ENCODE measurements at places on chromosomes 4 and X.

DNA sequence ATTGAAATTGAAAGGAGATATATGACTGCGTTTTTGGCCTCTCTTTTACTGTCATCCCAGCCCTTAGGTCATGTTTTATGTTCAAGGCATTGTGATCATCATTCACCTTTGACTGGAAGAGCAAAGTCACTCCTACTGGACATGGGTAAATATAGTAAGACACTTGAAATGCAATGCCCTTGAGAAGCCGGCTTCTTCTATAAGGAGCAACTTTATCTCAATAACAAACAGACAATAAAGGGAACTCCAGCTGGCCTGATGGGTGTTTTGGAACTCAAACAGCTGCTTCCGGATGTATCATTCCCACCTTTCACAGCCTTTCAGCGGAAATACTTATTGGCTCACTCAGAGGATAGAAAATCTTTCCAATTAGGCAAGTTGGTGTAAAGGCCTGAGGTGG lies 65.1 kb upstream of the C4orf54 start:
- DNase-seq: no peak

- DNase-seq: no peak
Observed at GRCh38 chr4:163600727-163601126, 106.2 kb downstream of the TMA16 start.

GRCh38 chr4:110270492-110271197 lies 72.2 kb upstream of the ELOVL6 start:
- no peak for DNase-seq

- no peak for DNase-seq
Observed at GRCh38 chr4:155001251-155001650, 207.2 kb upstream of the NPY2R start.

DNA sequence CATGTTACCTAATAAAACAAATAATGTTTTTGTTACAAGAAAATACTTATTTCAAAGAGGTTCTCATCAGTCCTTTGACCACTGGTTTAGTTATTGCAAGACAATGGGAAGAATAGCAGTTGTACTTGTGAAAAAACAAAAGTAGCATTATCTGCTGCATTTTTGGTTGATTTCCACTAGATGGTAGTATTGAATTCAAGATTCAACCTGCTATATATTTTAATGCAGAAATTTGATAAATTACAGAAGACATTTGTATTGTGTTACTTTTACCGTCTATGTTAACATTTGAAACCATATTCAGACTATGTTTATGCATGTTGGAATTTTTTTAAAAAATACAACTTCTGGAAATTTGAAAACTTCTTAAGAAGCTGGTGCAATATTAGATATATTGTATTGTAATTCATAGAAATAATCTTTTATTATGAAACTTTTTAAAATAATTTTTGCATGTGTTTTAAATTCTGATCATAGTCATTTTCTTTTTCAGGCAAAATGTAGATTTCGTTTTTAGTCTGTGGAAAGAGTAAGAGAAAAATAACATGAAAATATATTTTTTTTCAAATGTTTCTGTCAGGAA lies 56.4 kb downstream of the SPCS3 start:
- no peak for DNase-seq

GRCh38 chr4:67446811-67447210 lies 98.5 kb downstream of the CENPC start:
- no peak for DNase-seq

- no peak for DNase-seq
Observed at GRCh38 chrX:81337805-81338204, 135.9 kb downstream of the SH3BGRL start.

DNA sequence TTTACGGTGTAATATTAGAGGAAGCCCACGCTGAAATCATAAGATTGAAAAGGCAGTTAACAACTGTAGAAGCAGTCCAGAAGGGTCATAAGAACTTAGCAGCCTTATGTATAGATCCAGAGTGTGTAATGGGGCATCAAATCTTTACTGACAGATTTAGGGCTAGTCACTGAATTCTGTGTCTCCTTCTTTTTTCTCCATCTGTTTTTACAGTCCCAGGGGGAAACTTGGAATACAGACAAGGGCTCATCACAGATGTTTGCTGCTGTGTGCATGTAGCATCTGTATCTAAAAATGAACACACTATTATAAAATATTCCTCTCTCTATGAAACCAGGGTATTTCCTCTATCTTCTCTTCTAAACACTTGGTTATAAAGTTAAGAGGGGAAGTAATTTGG lies 43.9 kb downstream of the CYSLTR1 start:
- no peak for DNase-seq

GRCh38 chr4:1403591-1404572 lies 2.4 kb downstream of the NKX1-1 start:
- no peak for DNase-seq
